ENCODE measurements at places on chromosomes 2 and 18.

DNA sequence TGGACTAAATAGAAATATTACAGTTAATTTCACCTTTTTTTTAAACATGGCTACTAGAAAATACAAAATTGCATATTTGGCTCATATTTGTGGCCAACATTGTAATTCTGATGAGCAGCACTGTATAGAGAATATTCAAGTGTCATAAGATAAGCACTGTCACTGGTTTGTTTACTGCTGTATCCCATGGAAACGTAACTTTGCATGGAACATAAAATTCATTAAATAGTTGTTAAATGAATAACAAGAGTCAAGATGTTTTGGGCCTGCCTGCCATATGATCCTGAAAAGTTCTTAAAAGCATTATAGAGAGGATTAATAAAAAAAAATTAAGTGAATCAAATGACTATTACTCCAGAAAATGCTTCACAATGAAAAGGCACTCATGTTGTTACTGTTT is 763.7 kb upstream of the CRIM1 start:
- no peak for DNase-seq

DNA sequence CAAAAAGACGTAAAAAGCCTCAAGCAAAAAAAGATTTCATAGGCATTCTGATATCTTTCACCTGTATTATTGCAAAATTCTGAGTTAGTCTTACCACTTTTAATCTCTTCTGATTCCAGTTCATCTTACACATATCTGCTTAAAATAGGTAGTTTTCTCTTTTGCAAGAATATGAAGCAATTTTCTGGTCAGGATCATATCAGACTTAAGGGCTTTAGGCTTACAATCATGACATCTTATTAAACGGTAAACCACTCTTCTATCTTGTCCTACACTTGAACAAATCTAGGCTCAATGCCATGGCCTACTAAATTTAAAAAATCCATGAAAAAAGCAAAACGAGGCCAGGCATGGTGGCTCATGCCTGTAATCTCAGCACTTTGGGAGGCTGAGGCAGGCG is 50.1 kb upstream of the GAREM1 start:
- no peak for DNase-seq

- DNase-seq, result no peak
Measured at GRCh38 chr2:80469428-80469827, 164.9 kb upstream of the LRRTM1 start.

- DNase-seq, result no peak
Measured at GRCh38 chr2:64186699-64187605, 42.7 kb upstream of the PELI1 start.

DNA sequence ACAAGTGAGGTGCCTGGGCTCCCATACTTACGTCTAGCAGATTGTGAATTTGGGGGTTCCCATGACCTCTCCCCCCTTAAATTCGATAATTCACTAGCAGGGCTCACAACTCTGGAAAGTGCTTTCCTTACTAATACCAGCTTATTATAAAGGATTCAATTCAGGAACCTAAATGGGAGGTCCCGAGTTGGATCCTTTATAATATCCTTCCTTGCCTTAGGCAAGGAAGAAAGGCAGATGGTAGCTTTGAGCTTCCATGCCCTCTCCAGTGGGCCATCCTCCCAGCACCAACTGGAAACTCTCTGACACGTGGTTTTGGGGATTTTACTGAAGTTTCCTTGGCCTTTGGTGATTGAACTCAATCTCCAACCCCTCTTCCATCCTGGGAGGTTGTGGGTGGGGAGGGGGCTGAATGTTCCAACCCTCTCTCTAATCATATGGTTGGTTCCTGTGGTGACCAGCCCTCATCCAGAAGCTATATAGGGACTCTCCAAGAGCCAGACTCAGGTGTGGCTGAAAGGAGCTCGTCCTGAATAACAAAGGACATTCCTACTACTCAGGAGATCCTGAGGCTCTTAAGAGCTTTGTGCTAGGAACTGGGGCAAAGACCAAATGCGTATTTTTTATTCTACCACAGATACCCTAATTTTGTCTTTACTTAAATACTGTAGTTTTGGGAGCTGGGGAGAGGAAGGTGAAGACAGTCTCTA is 62.2 kb downstream of the HAUS1 start:
- DNase-seq, result no peak

- DNase-seq, result no peak
Measured at GRCh38 chr2:54325148-54325547, 69.1 kb upstream of the TSPYL6 start.

DNA sequence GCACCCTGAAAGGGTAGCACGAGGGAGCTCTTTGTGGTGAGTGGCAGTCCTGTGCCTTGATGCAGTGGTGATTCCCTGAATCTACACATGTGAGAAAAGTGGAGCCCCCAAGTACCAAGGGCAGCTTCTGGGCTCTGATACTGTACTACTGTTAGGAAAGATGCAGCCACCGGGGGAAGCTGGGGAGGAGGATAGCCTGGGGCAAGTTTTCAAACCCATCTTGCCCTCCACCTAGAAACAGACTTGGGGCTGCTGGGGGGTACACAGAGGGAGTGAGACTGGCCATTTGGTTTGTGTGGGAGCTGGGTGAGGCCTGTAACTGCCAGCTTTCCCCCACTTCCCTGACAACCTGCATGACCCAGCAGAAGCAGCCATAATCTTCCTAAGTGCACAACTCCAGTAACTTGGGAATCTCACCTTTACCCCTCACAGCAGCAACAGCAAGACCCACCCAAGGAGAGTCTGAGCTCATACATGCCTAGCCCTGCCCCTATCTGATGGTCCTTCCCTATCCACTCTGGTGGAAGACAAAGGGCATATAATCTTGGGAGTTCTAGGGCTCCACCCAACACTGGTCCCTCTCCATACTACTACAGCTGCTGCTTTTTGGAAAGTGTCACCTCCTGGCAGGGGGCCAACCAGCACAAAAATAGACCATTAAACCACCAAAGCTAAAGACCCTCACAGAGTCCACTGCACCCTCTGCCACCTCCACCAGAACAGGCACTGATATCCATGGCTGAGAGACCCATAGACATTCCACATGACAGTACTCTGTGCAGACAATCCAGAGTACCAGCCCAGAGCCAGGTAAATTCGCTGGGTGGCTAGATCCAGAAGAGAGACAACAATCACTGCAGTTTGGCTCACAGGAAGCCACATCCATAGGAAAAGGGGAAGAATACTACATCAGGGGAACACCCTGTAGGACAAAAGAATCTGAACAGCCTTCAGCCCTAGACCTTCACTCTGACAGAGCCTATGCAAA is 8.2 kb downstream of the MALL start:
- DNase-seq, result no peak

DNA sequence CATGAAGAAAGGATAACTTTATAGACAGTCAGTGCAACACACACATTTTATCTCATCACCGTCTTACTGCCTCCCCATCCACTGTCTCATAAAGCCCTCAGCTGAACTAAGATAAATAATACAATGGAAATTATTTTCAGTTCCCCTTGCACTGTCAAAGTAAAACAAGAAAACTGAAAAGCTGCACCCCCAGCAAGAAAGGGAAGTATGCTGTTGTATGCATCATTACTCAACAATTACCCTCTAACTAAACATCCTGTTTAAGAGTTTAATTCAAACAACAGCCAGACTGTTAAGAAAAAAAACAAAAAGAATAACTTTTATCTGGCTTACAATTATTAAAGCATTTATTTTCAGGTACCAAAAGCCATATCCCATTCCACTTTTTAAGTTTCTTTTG is 25.0 kb downstream of the MPPE1 start:
- DNase-seq, result peak; percentile 46

DNA sequence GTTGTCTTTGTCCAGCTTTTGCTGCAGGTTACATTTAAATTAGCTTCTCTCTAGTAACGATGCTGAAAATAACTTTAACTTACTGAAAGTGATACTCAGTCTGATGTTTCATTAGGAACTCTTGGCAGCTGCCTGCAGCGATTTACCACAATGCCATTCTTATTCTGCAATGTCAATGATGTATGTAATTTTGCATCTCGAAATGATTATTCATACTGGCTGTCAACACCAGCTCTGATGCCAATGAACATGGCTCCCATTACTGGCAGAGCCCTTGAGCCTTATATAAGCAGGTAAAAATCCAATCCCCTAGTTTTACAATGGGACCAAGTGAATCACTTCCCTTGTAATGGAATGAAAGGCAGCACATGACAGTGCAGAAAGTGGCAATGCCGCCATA is 16.3 kb upstream of the MFF start:
- no peak for DNase-seq

DNA sequence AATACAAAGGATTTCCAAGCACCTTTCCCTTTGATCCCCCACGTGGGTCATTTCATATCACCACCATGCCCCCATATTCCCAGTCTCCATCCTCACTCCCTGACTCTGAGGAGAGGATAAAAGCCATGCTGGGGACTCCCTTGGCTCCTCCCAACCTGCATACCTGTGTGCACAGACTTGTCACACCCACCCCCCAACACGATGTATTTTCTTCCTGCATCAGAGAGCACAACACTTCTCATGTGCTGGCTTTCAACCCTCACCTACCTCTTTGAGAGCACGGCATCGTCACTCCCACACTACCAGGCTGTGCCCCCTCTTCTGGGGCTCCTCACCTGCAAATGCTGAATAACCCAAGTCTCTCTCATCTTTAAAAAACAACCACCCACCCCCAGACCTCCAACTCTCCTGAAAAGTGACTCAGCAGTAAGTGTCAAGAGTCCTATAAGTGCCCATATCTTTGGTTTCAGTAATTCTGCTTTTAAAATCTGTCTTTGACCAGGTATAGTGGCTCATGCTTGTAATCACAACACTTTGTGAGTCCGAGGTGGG is 53.1 kb downstream of the AP1S3 start:
- DNase-seq, result no peak

GRCh38 chr18:2903006-2903405 is 56.2 kb downstream of the EMILIN2 start:
- peak; percentile 45 for DNase-seq

DNA sequence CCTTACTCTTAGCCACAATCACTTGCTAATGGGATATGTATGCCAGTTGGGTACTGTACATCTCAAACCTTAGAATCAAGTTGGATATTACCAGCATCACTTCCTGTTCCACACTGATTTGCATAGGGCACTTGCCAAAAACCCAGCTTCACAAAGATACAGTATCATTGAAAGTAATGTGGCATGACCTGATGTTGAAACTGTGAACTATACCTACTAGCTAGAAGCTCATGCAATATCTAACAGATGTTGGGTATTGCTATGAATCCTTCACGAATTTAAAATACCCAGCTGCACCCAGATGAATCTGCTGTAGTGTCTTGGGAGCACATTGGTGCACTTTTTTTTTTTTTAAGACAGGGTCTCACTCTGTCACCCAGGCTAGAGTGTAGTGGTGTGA is 6.5 kb upstream of the STAMBP start:
- DNase-seq, result no peak

GRCh38 chr2:770776-771175 is 93.6 kb upstream of the TMEM18 start:
- DNase-seq, result no peak

DNA sequence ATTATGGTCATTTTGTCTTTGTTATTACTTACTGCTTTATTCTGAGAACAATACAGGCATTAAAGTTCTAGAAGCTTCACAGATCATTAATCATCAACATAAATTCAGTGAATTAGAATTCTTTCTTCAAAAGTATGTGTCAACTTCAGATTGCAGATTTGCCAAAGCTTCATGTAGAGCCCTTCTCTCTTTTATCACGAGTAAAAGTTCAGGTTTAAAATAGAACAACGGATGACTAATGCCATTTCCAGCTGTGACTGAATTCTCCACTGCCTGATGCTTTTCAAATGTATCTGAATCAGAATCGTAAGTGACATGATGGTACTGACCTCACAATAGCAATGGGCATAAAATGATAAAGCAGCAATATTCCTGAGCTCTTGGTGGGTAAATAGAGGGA is 116.0 kb downstream of the ABCA12 start:
- no peak for DNase-seq

- DNase-seq, result no peak
Measured at GRCh38 chr2:153601812-153602211, 123.2 kb upstream of the RPRM start.

GRCh38 chr18:10743766-10744165 is 217.9 kb downstream of the NAPG start:
- no peak for DNase-seq

GRCh38 chr2:219578811-219579613 is 6.9 kb downstream of the INHA start:
- no peak for DNase-seq

DNA sequence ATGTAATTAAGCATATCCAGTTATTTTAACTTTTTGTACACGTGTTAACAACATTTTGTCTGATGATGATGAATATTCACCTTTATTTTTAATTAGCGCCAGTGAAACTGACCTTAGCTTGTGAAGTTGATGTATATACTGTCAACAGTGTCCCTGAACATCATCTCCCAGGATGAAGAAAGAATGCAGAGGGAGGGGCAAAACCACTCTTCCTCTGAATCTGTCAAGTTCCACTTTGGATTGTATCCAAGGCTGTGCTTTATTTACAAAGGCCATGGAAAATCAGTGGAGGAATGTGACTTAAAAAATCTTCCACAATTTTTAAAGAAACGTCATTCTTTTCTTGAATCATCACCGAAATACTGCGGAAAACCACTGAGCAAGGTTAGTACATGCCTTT is 4.5 kb upstream of the RMDN2 start:
- DNase-seq, result no peak

DNA sequence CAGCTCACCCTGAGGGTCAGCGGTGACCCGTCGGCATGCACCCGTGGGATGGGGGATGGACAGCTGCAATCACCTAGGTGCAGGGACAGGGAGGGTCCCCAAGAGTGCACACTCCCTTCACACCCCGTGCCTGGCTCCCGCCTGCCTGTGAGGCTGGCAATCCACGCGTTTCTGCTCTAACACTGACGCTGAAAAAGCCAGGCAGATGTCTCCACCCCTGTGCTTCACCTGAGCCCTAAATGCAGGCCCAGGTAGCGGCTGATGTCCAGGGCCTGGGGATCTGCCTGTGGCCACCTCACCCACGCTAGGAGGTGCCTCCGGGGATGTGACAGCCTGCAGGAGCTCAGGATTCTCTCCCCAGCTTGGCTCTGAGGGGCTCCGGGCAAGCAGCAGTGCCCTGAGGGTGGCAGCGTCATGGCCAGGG is 212.0 kb upstream of the SALL3 start:
- DNase-seq, result no peak

DNA sequence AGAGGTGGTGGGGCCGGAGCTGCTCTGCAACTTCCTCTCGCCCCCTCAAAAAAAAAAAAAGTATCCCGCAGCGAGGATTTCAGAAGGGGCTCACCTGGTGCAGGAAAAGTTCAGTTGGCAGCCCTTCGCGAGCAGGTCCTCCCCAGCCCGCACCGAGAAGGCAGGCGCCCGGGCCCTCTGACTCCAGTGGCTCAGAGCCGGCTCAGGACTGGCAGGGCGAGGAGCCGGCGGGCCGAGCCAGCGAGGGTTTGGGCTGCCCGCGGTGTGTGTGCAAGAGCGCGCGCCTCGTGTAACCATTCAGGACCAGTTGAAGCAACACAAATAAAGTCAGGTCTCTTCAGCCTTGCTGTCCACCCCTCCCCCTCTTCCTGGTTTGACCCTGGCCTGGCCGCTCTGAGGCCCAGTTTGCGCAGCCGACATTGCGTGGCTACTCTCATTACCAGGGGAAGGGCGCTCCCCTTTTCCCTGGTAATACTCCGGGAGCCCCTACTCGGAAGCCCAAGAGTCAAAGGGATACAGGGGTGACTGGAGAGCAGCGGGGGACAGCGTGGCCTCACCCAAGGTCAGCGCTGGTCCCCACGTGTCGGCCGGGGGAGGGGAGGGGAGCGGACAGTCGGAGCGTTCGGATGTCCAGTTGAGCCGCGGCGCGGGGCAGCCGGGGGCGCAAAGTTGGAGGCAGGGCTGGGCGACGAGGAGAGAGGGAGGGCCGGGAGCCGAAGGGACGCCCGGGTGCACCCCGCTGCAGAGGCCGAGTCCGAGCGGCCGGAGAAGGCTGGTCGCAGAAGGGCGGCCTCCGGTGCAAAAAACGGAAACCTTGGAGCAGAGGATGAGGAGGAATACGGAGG is 12.3 kb downstream of the EN1 start:
- no peak for DNase-seq

Data from Kasumi-1 (cell line).